NCI-H1105 (cell line): ENCODE measurements at places on chromosomes 2 and 18.

DNA sequence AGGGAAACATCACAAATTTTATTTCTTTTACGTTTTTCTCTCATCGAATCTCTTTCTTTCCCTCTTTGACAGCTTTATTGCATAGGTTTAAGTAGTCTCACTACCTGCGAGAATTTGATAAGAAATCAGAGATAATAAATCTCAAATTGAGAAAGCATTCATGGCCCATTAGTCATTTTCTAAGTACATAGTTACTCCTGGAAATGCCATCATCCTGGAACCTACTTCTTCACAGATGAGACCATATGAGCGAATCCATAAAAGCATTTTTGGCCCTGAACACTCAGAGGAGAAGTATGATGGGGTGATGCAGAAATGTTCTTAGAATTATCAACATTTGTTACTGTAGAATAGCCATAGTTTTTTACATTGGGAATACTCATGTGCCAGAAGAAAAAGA lies 138.0 kb upstream of the ARHGAP28 start:
- no peak for DNase-seq

DNA sequence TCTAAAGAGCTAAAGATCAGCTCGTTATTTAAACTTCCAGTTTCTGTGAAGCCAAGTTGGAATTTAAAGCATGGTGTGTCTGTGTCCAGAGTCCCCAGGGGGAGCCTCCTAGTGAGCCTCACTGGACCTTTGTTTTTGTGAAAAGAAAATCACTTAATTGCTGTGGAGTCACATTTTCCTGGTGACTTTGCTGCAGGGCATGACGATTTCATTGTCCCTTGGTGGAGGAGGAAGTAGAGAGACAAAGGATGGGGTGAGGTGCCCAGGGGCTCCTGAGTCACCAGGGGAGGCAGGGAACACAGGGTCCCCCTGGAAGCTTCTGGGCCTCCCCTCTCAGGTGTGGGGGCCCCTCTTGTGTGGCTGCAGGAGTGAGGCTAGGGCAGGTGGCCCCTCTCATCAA lies 19.7 kb downstream of the ATP6V1C2 start:
- no peak for DNase-seq

GRCh38 chr2:50957896-50958295 lies 74.0 kb downstream of the NRXN1 start:
- no peak for DNase-seq

- DNase-seq = no peak
Measured at GRCh38 chr2:111522231-111522768, 361.7 kb downstream of the ANAPC1 start.

DNA sequence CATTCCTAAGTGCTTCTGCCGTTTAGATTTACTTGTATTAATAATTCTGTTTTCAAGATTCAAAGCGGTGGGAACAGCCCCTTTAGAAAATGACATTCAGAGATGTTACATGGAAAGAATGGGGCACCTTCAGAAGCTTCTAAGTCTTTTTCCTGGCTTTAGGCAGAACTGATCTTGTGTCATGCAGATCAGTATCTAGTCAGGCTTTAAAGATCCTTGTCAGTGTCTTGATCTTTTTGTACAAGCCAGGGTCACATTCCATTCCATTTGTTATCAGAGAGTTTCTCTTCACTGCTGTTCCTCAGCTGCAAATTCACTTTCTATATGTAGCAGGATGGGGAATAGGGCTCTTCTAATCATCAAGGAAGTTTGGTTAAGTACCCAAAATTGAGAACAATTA lies 275.3 kb downstream of the DCC start:
- DNase-seq = no peak

- DNase-seq = no peak
Measured at GRCh38 chr18:50662177-50662576, 102.3 kb downstream of the MAPK4 start.

DNA sequence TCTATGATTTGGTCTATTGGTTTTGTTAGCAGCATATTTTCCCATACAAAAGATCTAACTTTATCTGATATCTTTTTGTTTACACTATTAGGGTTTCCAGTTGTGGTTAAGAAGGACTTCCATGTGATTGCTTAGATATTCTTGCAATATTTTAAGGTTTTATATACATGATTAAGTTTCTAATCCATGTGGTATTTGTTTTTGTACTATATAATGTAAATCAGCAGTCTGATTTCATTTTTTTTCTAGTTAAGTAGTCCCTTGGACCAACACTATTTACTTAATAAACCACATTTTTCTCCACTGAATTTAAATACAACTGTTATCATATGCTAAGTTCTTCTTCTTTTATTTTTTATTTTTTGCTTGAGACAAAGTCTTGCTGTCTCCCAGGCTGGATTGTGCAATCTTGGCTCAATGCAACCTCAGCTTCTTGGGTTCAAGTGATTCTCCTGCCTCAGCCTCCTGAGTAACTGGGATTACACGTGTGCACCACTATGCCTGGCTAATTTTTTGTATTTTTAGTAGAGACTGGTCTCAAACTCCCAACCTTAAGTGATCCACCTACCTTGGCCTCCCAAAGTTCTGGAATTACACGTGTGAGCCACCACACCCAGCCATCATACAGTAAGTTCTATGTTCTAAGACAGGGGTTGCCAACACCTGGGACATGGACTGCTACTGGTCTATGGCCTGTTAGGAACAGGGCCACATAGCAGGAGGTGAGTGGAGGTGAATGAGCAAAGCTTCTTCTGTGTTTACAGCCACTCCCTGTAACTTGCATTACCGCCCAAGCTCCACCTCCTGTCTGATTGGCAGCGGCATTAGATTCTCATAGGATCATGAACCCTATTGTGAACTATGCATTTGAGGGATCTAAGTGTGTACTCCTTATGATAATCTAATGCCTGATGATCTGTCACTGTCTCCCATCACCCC lies 58.5 kb upstream of the RAB27B start:
- DNase-seq = no peak

- DNase-seq = no peak
Measured at GRCh38 chr2:158932131-158932645, 36.3 kb upstream of the TANC1 start.

- DNase-seq = no peak
Measured at GRCh38 chr2:100052650-100053049, 89.7 kb downstream of the AFF3 start.

- no peak for DNase-seq
Measured at GRCh38 chr2:85534099-85534498, 4.9 kb upstream of the MAT2A start.
